ENCODE measurements at places on chromosomes 4 and X.

GRCh38 chr4:14452764-14453163 is 549.5 kb upstream of the CPEB2 start:
- no peak for DNase-seq

DNA sequence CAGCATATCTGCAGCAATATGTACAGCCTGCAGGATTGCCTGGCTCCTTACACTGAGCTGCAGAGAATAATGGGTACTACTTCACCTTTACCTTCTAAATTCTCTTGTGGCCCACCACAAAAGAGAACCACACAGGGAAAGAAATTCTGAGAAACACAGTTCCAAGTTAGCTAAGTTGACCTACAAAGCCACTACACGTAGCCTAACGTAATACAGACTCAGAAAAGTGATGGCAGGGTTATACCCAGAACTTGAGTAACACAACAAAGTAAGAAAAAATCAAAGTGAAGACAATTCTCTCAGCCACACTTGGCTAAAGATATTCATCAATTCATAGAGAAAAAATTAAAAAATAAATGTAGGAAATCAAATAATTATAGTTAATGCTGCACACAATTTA is 26.4 kb upstream of the SRPX start:
- DNase-seq: no peak

GRCh38 chr4:80393246-80393969 is 57.9 kb downstream of the CFAP299 start:
- no peak for DNase-seq

DNA sequence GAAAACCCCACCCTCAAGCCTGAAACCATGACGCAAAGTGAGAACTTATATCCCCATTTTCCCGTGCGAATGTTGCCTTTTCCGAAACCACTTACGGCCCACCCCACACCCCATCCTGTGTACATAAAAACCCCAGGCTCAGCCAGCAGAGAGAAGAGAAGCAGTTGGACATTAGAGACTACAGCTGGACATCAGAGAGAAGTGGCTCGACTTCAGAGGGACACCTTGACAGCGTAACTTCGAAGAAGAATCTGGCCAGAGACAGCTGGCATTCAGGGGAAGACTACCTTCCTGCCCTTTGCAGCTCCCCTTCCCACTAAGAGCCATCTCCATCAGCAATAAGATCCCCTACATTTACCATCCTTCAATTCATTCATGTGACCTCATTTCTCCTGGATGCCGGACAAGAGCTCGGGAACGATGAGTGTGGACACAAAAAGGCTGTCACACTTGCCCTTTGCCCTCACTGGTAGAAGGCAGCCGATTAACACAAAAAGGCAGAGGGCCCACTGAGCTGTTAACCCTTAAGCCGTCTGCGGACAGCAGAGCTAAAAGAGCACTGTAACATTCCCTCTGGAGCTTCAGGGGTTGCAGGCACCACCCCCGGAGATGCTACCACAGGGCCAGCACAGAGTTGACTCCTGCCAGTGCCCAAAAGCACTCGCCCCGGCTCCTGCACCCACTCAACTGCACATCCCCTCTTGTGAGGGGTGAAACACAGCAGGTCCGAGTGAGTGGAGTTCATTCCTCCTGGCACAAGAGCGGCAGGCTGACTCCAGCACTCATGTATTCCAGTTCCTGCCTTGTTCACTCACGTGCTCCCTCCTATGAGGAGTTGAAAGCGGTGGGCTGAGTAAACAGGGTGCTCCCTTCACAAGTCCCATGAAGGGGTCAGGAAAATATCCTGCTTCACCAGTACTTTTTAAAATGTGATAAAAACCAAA is 7.5 kb downstream of the CHM start:
- DNase-seq: no peak

DNA sequence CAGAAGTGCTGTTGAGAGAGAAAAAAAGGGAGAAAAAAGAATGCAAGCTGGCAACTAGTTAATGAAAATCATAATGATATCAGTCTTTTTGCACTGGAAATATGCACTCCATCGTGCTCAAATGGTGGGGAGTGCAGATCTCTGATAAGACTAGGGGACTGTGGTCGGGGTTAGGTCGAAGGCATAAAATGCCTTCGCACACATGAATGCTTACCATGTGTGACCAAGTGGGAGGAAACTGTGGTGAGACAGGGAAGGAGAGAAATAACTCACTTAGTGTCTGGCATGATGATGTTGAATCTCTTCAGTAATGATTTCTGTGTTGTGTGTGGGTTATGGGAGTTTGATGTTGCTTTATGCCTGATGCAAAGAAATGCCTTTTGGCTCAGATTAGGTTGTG is 358.9 kb downstream of the FBXO8 start:
- no peak for DNase-seq

DNA sequence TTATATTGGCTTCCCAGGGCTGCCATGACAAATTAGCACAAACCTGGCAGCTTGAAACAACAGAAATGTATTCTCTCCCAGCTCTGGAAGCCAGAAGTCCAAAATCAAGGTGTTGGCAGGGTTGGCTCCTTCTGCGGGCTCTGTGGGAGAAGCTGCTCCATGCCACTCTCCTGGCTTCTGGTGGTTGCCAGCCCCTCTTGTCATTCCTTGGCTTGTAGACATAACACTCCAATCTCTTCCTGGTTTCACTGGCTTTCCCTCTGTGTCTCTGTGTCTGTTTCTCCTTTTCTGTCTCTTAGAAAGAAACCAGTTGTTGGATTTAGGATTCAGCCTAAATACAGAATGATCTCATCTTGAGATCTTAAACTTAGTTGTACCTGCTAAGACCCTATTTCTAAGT is 85.5 kb downstream of the USP46 start:
- peak; percentile 7 for DNase-seq

- no peak for DNase-seq
Measured at GRCh38 chr4:187903700-187904099, 91.9 kb upstream of the ZFP42 start.

DNA sequence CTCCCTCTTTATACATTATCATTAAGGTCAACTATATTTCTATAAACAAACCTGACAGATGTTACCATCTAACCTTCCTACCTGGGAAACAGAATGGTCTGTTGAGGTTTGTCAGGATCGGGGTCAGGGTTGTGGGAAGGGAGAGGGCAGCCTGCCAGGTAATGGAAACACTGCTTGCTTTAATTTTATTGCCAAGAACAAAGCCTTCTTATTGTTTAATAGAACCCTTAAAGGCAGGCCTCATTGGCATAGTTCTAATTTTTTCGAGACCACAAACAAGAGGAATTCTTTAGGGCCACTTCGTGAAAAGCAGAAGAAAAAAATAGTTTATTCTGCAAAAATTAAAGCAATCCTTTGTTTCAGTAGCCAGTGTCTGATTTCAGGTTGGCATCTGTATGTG is 113.2 kb downstream of the MID1 start:
- no peak for DNase-seq

GRCh38 chr4:82372517-82373485 is 990 bp downstream of the HNRNPD start:
- DNase-seq: peak; percentile 55

- no peak for DNase-seq
Measured at GRCh38 chr4:137067735-137068134, 464.6 kb downstream of the PCDH18 start.

GRCh38 chrX:137568741-137569469 is 3.0 kb downstream of the ZIC3 start:
- DNase-seq: no peak

- DNase-seq: peak; percentile 56
Measured at GRCh38 chr4:21209860-21210259, 509.6 kb downstream of the PACRGL start.

DNA sequence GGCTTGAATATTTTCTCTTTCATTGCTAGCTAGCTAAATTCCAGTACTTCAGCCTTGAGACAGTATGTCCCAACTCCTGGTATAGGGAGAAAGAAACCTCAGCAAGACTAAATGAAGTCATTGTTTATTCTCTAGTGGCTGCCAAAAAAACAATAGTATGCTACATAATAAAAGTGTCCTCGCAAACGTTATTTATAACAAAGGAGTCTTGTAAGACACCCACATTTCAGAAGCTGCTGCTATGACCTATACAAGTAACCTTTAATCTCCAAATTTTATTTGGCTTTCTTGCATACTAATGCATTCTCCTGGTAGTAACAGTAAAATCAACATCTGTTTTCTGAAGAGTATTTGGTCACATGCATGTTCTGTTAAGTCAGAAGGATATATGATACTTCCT is 28.8 kb downstream of the NEK1 start:
- DNase-seq: peak; percentile 18

DNA sequence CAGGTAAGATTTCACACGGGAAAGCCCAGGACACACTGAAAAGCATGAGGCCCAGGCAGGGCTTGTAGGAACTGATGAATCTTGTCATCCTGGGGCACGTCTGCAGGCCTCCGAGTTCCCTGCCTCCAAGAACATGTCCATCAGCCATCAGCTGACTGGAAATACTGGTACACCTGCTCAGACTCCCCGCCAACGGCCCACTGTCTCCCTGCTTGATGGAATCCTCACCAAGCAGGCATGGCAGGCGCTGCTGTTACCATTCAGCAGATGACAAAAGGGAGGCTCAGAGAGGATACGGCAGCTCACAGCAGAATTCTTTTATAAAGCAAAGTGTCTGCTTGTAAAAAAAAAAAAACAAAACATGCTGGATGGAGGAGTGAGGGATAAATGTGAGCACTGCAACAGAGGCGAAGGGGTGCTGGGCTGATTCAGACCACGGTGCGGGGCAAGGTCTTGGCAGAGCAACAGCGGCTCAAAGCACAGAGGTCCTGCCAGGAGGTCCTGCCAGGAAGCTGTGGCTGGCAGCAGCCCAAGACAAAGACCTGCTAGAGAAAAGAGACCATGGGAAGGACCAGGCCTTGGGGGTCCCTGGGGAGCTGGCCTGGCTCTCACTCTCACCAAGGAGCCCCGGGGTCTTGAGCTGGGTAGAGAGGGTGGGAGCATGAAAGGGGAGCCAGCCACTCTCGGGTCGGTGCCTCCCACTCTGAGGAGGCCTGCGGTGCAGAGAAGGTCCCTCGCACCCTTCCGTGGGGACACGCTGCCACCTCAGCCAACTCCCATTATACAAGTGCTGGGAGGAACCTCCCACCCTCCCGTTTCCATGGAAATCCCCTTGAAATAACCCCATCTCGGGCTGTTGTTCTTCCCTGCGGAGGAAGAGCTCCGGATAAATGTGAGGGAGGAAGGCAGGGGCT is 25.6 kb downstream of the PPP2R2C start:
- no peak for DNase-seq

GRCh38 chrX:154312116-154312515 is 16.5 kb downstream of the TKTL1 start:
- DNase-seq: no peak
